Ecto neural progenitor cell (in vitro differentiated cells): ENCODE measurements at places on chromosomes 11 and 22.

GRCh38 chr11:104581246-104581980, 316.8 kb downstream of the CASP12 start:
- DNase-seq, result no peak

- DNase-seq, result peak; percentile 75
These were observed 4.7 kb downstream of the LTBP3 start for GRCh38 chr11:65553301-65554001.

- DNase-seq, result no peak
These were observed 10.1 kb downstream of the PRDX5 start for GRCh38 chr11:64327993-64328392.

DNA sequence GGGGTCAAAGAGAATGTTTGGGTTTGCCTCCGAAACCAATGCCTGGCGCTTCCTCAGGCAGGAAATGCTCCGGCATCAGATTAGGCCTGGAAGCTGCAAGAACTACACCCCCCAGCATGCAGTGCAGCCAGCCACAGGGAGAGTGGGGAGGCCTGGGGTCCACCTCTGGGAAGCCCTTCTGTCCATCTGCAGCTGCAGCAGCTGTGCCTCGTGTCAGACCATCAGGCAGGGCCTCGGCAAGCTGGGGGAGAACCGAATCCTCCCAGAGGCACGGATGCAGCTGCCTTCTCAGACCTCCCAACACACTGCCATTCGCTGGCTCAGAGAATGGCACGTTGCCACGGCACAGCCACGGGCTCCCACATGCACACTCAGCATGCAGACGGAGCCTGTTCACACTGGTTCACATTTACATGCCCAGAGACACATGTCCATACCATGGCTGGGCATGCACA, 57.4 kb downstream of the NECTIN1 start:
- no peak for DNase-seq

- no peak for DNase-seq
These were observed 101.6 kb downstream of the MAML2 start for GRCh38 chr11:96241331-96241841.

GRCh38 chr22:45154383-45154782, 9.3 kb upstream of the NUP50 start:
- no peak for DNase-seq

DNA sequence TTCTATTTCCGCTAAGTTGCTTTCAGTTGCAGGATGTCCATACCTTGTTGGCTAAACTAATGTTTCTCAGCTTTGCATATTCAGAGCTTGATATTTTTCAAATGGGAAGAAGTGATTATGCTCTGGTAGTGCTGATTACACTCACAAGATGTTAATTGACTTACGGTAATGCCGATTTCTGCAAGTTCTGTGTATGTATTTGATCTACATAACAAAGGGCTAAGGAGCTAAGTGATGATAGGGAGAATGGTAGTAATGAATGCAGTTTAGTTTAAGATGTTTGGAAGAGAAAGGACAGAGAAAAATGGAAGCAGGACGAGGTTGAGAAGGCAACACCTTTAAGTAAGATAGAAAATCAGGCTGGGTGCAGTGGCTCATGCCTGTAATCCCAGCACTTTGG, 61.4 kb downstream of the FAM83F start:
- no peak for DNase-seq

DNA sequence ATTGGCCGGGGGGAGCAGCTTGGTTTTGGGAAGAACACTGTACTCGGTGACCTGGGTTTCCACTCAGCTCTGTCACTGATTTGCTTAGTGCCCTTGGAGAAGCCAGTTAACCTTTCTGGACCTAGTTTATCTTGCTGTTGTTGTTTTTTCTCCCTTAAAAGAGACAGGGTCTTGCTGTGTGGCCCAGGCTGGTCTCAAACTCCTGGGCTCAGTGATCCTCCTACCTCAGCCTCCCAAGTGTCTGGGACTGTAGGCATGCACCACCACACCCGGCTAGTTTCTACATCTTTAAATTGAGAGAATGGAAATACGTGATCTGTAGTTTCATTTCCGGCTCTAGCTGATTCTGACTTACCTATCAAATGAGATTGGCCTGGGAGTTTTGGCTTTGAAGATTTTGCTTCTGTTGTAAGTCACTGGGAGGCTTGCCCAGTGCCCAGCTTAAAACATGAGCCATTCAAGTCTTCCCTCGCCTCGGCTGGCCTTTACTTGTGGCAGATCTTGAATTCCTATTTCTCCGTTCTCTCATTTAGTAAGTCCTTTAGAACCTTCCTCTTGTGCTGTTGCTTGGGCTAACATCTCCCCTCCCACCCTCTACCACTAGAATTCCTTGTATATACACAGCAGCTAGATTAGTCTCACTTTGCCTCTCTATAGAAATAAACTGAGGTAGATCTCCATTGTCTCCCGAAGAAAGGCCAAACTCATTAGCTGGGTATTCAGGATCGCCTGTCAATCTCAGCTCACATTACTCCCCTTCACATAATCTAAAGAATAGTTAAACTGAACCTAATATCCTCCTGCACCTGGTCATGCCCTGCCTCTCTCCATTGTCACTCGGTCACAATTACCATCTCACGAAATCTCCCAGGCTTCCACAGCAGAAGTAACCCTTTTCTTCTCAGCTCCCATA, 87.7 kb upstream of the SLC25A18 start:
- no peak for DNase-seq

- no peak for DNase-seq
These were observed 55.9 kb downstream of the PPP6R2 start for GRCh38 chr22:50398831-50399648.

DNA sequence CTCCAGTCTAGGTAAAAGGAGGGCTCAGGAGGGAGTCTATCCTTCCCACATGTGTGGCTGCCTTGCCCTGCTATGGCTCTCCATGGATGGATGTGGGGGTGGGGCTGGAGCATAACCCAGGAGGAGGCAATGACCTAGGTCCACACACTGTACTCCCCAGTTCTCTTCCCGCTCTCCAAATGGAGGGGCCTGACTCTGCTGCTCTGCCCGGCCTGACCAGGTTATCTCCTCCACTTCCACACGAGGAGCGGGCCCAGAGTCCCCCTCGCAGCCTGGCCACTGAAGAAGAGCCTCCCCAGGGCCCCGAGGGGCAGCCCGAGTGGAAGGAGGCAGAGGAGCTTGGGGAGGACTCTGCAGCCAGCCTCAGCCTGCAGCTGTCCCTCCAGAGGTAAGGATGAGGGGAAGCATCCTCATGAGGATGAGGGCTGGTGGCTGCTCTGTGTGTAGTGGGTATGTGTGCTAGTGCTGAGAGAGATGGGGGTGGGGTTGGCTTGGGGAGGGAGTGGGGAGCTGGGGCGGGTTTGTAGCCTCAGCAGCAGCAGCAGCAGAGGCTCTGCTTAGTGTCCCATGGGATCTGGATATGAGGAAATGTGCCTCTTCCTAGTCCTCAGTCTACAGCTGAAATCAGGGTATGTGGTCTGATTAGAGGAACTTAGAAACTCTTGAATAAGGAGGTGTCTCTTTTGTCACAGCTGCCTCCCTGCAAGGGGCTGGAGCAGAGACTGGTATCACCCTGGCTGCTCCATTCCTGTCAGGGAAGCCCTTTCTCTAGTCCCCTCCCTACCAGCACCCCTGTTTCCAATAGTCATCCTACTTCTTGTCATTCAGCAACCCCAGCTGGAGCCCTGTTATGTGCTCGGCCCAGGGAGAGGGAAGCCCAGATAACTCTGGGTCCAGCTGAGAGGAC, 54.1 kb downstream of the CEP164 start:
- no peak for DNase-seq

GRCh38 chr11:2463766-2464277, 19.0 kb downstream of the KCNQ1 start:
- no peak for DNase-seq

DNA sequence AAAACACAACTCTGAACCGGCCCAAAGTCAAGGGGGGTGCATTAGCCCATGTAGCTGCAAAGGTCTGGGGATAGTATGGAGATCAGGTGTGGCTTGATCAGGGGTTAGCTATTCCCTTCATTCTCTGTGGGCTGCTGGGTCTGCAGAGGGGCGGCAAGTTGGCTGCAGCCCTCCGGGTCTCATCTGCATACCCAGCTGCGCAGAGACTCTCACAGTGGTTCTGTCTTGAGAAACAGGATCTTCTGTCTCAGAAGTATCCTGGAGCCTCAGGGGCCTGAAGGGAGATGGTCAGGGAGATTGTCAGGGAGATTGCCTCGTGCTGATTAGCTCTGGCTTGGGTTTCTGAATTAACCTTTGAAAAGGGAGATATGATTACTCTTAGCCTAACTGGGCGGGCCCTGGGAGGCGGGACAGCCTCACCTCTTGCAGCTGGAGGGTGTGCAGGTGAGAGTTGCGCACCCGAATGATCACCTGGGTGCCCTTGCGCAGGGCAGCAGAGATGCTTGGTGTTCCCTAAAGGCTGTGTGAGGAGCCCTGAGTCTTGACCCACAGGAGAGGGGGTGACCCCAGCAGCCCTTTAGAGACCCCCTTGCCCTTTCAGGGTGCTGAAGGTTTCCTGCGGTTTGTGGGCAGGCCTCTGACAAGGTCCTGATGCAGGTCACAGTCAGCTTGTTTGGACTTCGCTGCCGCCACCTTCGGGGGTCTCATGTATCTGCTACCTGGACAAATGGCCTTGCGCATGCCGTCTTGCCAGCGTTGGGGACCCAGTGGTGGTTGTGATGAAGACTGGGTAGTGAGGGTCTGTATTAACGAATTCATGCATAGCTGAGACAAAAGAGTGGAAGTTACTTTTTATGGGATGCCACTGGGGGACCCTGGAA, 7.3 kb downstream of the ARHGAP8 start:
- DNase-seq, result no peak

DNA sequence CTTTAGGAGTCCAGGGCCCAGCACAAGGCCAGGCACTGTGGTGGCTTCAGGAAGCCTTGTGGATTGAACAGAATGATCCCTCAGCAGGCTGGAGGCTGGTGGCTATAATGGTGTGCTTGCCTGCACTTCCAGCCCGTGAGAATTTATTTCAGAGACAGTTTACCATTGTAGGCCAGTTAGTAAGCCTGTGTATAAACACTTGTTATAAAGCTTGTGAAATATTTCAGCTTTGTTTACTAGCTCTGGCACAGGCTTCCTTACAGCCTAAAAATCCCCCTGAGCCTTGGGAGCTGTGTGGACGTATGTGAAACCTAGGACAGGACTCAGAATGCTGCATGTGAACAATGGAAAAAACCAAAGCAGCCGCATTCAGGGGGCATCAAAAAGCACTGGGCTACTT, 26.6 kb upstream of the ACER3 start:
- no peak for DNase-seq

GRCh38 chr11:2342557-2342956, 34.6 kb upstream of the CD81 start:
- DNase-seq, result no peak

DNA sequence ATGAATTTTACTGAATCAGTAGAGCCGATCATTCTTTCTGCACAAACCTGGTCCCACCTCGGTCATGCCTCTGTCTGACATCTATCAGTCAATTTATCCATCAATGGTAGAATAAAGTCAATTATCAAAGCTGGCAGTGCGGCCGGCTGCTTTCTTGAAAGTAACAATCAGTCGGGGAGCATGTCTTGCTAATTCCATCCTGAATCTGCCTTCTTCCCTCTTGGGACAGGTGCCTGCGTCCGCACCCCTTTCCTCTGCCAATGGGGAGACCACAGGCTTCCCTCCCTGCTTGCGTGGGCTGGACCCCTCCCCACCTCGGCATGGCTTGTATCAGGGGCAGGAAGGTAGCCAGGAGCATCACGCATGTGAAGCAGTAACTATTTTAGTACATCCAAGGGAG, 962.9 kb downstream of the BRD1 start:
- DNase-seq, result no peak

DNA sequence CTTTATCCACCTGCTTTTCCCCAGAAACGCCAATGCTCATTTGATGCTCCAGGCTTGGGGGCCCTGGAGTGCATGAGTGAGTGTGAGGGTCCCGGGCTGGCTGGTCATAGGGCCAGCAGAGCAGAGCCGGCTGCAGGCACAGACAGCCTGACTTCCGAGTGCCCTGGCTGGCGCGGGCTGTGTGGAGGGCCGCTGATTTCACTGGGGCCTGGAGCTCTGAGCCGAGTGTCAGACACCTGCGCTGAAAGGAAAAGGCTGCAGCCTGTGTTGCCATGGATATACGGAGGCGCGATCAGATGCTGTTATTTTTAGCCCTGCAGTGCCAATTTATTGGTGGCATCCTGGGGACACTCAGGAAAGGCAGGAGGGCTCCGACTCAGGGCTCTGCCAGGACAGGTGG, 87.6 kb downstream of the ST3GAL4 start:
- DNase-seq, result no peak

DNA sequence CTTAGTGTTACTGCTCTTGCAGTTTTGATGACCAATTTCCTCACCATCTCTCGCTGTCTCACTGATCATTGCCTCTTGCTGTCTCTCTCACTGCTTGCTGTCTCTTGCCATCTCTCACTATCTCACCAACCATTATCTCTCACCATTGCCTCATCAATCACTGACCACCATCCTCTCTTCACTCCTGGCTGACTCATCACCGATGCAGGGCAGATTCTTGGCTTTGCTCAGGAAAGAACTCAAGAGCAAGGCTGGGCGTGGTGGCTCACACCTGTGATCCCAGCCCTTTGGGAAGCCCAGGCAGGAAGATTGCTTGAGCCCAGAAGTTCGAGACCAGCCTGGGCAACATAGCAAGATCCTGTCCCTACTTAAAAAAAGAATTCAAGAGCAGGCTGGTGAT, 66.3 kb upstream of the SYN3 start:
- DNase-seq, result no peak

GRCh38 chr22:49934891-49935557, 16.6 kb downstream of the CRELD2 start:
- no peak for DNase-seq

GRCh38 chr11:35812828-35813227, 131.0 kb upstream of the LDLRAD3 start:
- no peak for DNase-seq

GRCh38 chr11:45337583-45338360, 51.6 kb upstream of the SYT13 start:
- no peak for DNase-seq
